ENCODE measurements at places on chromosomes 16 and 17. TPM values are rescaled to one million over a fixed set of nuclear protein-coding genes. Genes with fewer than 3 reads are reported as not detected.

Gene OTOP3
- 0.18 TPM for total RNA-seq

Gene CCDC144A
- 4.0 TPM for total RNA-seq

Gene APOBR
- total RNA-seq, result not detected

Gene CIAO2B
- total RNA-seq, result 22.8 TPM

Gene SLC5A10
- not detected for total RNA-seq

Gene NPB
- not detected for total RNA-seq

Gene NTN1
- total RNA-seq, result 9.0 TPM

Gene SLX4
- total RNA-seq, result 8.0 TPM

Gene EME2
- total RNA-seq, result 8.8 TPM

Gene FUS
- 133 TPM for total RNA-seq

Gene GABARAPL2
- 29.8 TPM for total RNA-seq

Gene ZSCAN10
- not detected for total RNA-seq

Gene CD300LG
- total RNA-seq, result 0.45 TPM

GRCh38 chr16:31877876-31878642 lies 4.5 kb downstream of the ZNF267 start:
- DNase-seq, result no peak

GRCh38 chr16:13875614-13876284 lies 44.2 kb upstream of the ERCC4 start:
- DNase-seq, result no peak

- no peak for DNase-seq
Observed at GRCh38 chr16:74297145-74297665, 591 bp downstream of the PSMD7 start.

DNA sequence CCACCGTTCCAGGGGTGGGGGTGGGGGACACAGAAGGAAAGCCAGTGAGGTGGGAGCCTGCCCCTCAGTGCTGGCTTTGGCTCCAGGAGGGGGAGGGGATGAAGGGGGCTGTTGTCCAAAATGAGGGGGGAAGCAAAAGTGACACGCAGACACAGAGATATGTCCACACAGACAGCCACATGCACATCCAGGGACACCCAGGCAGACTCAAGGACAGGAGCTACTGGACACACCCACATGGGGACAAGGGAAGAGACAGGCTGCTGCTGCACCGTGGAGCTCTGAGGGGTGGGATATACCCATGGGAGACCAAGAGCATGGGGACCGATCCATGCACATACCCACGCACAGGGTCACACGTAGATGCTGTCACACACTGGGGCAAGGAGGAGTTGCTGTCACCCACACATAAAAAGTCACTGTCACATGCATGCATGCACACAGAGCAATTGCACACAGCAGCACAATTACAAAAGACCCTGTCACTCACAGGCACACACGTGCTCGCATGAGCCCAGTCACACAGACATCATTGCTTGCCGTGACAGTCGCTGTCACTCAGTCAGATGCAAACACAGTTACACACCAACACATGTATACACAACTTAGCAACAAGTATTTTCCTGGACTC lies 1.3 kb downstream of the THRA start:
- DNase-seq, result peak; percentile 40

- no peak for DNase-seq
Observed at GRCh38 chr16:19142939-19143598, 25.0 kb upstream of the SYT17 start.

DNA sequence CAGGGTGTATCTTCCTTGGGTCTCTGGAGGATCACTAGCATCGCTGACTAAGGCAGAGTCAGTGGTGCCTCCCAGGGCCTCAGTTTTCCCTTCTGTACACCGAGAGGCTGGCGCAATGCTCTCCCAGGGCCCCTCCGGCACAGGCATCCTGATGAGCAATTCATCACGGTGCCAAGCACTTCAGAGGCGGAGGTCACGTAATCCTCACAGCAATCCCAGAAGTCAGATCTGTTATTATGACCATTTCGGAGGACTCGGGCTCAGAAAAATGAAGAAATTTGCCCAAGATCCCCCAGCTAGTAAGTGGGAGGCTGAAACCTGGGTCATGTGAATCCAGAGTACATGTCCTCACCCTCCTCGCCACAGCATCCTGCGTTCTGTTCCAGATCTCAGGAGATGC lies 46.5 kb downstream of the AIPL1 start:
- DNase-seq, result no peak

GRCh38 chr17:65554553-65555223 lies 6.8 kb downstream of the AXIN2 start:
- peak; percentile 47 for DNase-seq

DNA sequence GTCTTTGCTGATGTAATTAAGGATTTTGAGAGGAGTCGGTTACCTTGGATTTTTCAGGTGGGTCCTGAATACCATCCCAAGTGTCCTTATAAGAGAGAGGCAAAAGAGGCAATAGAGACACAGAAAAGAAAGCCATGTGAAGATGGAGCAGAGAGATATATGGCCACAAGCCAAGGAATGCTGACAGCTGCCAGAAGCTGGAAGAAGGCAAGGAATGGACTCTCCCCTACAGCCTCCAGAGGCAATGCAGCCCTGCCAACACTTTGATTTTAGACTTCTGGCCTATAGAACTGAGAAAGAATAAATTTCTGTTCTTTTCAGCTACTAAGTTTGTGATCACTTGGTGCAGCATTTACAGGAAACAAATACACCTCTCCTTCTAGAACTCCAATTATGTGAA lies 8.2 kb upstream of the RNFT1 start:
- no peak for DNase-seq

DNA sequence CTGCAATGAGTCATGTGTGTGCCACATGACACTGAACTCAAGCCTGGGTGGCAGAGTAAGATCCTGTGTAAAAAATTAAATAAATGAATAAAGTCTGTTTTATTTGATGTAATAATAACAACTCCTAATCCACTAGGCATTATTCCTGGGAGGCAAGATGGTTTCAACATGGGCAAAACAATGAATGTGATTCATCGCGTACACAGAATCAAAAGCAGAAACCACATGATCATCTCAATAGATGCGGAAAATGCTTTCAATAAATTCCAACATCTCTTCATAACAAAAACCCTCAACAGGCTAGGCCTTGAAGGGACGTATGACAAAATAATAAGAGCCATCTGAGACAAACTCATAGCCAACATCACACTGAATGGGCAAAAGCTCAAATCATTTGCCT lies 195.4 kb downstream of the CDH11 start:
- DNase-seq, result no peak

DNA sequence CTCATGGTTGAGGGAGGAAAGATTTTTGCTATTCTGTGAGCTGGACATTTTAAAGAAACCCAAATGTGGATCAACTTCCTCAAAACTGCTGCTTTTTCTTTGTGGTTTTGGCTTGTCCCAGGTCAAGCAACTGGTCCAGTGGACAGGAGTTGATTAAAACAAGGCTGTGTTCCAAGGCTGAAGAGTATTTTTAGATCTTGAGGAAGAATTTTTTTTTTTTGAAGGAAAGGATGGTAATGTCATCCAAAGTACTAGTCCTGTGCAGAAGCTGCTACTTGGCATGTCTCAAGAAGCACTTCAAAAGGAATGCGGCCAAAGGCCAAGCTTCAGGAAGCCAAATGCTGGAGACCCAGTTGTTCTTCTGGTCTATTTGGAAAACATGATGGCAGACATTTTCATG lies 8.0 kb upstream of the MYH2 start:
- no peak for DNase-seq

DNA sequence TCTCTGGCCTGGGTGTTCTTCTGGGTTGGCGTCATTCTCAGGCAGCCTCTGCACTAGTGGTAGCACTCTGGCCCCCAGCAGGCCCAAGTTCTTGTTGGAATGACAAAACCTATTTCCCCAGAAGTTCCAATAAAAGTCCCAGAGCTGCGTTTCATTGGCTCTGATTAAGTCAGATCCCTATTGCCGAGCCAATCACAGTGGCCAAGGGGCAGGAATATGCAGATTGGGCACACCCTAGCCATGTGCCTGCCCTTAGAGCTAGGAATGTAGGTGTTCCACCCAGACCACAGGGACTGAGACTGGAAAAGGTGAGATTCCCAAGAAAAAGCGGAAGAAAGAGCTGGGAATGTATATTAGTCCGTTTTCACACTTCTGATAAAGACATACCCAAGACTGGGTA lies 44.9 kb upstream of the POLR3E start:
- no peak for DNase-seq

GRCh38 chr17:45155483-45155882 lies 6.2 kb upstream of the HEXIM2 start:
- no peak for DNase-seq

- no peak for DNase-seq
Observed at GRCh38 chr17:81334391-81334901, 39.3 kb upstream of the SLC38A10 start.

- no peak for DNase-seq
Observed at GRCh38 chr16:18846416-18846815, 45.1 kb upstream of the ARL6IP1 start.

Measured in stomach (tissue), 19 donors.